ENCODE measurements at places on chromosomes 2 and 18.
A peak's percentile ranks its signal among the peaks of the same experiment; 100 is the strongest.

- no peak overlapping the region for H3K27ac ChIP-seq
- H3K27me3 ChIP-seq: peaks cover 10% of the 10 kb centered on the region
- DNase-seq: no peak
- H3K4me1 ChIP-seq: no peaks in the 10 kb centered on the region
- H3K4me3 ChIP-seq: no peak overlapping the region
- H3K36me3 ChIP-seq: no peaks in the 10 kb centered on the region
These were observed 179.5 kb downstream of the SMAD2 start for GRCh38 chr18:47750889-47751423.

- no peak overlapping the region for H3K4me3 ChIP-seq
- no peak overlapping the region for H3K27ac ChIP-seq
- H3K27me3 ChIP-seq: no peaks in the 10 kb centered on the region
These were observed 180.5 kb downstream of the DIS3L2 start for GRCh38 chr2:232142049-232142448.

DNA sequence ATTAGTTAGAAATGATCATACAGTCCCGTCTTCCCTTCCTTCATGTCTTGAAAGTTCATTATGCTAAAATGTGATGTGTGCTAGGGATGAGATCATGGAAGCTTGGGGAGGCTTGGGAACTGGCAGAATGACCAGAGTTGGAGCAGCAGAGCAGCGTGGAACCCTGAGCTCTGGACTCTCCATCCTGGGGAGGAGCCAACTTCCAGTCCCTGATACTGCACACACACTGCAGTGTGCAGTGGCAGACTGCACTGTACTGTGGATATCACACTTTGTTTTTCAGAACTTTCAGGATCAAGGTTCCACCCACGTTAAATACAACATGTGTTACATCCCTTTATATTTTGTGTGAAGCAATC, 27.3 kb upstream of the GREB1 start:
- H3K27me3 ChIP-seq: no peaks in the 10 kb centered on the region
- no peak for DNase-seq
- no peaks in the 10 kb centered on the region for H3K36me3 ChIP-seq
- peaks cover 8% of the 10 kb centered on the region for H3K4me1 ChIP-seq
- H3K4me3 ChIP-seq: no peak overlapping the region

- H3K4me3 ChIP-seq: no peak overlapping the region
- no peaks in the 10 kb centered on the region for H3K27me3 ChIP-seq
- H3K27ac ChIP-seq: no peak overlapping the region
- H3K36me3 ChIP-seq: peaks cover 18% of the 10 kb centered on the region
- peak; percentile 42 for DNase-seq
- peaks cover 3% of the 10 kb centered on the region for H3K4me1 ChIP-seq
These were observed 19.6 kb downstream of the UGP2 start for GRCh38 chr2:63861220-63861822.
